ENCODE measurements at places on chromosomes 5 and 9. TPM values are rescaled to one million over a fixed set of nuclear protein-coding genes. Genes with fewer than 3 reads are reported as not detected.

GRCh38 chr9:23254404-23255184 is 571.4 kb downstream of the ELAVL2 start:
- no peak for DNase-seq

- no peak for DNase-seq
Observed at GRCh38 chr5:127705120-127705892, 2.1 kb downstream of the CCDC192 start.

DNA sequence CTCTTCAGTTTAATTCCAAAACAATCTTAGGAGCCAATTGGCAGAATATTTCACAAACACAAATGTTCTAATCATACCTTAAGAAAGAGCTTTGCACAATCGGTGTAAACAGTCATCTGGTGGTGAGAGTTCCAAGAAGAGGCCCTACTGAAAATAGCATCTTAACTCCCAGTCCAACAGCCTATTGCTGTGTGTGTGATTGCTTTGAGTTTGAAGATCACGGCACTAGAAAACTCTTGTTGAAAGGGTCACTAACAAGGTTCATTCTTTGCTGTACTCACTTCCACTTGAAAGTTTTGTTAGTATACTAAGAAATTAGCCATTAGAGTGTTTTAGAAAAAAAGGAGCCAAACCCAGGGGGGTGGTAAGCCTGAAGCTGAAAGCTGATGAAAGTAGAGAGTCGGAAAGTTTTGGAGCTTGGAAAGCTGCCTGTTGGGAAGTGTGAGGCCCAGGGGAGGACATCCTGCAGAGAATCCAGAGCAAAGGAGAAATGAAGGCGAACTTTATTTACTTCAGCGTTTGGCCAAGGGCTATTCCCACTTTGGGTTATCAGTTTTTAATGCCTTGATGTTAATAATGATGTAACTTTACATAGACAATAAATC is 180.3 kb upstream of the GHR start:
- DNase-seq = no peak

GRCh38 chr5:172881691-172882370 is 47.8 kb downstream of the ERGIC1 start:
- DNase-seq = no peak

GRCh38 chr5:180806351-180807011 is 3.9 kb upstream of the MGAT1 start:
- no peak for DNase-seq

The CTSV gene
- polyA plus RNA-seq = 32.0 TPM

The SEMA4D gene
- polyA plus RNA-seq = 56.0 TPM

The SPATA31A1 gene
- not detected for polyA plus RNA-seq

Data from left kidney (tissue), 8 donors.